Left lobe of liver (tissue), 2 donors: ENCODE measurements at places on chromosomes 7 and 10. TPM values are rescaled to one million over a fixed set of nuclear protein-coding genes. Genes with fewer than 3 reads are reported as not detected.

RBP3 gene
- not detected for total RNA-seq

OPN4 gene
- not detected for total RNA-seq

CYP3A7 gene
- total RNA-seq, result 17.5 TPM

DNA sequence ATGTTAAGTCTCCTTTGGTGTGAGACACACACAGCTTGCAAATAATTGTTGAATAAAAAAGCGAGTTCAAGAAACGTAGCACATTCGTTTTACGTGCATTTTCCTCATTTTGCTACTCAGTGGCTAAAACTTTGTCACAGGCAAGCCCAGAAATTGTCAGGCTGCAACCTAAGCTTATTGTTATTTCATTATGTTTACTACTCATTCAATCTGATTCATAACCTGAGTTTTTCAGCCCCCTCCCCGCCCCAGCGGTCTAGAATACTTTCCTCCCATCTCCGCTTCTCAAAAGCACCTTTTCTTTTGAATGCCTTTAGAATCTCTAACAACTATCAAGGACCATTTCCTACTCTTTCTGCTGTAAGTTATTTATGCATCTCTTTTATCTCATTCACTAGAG is 1.1 kb downstream of the FAM133B start:
- DNase-seq, result no peak

ANKRD30A gene
- total RNA-seq, result not detected

GRCh38 chr7:70379210-70379609 is 752.7 kb upstream of the GALNT17 start:
- no peak for DNase-seq

GRCh38 chr7:90693939-90694338 is 97.8 kb downstream of the CDK14 start:
- DNase-seq, result no peak

DNA sequence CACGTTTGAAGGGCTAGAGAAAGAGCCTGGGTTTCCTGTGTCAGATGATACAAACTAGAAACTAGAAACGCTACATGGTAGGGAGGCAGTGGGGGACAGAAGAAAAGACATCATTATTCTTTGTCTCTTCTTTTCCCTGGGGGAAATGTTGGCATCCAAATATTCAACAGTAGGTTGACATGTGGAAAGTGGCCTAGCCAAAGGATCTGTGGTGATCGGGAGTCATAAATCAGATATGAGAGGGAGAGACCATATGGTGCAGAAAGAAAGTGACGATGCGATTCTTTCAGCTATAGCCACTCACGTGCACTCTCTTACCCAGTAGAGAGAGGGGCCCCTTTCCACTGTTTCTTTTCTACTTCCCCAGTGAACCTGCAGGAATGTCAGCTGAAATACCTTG is 964.7 kb downstream of the LRMDA start:
- no peak for DNase-seq

- no peak for DNase-seq
Observed at GRCh38 chr10:3106928-3107425, 39.6 kb downstream of the PFKP start.

- DNase-seq, result peak; percentile 83
Observed at GRCh38 chr7:25963733-25964132, 188.3 kb upstream of the NFE2L3 start.

- DNase-seq, result no peak
Observed at GRCh38 chr10:99693933-99694583, 34.7 kb downstream of the ENTPD7 start.

OPALIN gene
- not detected for total RNA-seq

DNA sequence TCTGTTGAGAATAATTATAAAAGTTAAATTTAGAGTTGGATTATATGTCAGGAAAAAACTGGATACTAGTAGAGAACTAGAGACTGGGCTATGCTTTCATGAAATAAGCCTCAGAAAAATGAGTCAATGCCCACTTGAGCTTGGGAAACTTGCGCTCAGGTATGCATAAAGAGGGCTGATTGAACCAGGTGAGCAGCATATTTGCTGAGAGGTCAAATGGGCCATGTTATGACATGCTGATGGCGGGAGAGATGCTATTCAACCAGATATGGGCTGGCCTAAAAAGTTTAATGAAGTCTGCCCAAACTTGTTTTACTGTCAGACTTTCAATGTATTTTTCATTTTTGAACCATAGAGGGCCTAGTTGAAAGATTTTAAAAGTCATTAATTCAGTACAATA is 837.6 kb upstream of the GHITM start:
- DNase-seq, result no peak

GRCh38 chr7:18962031-18962430 is 155.4 kb downstream of the TWIST1 start:
- DNase-seq, result no peak

- DNase-seq, result no peak
Observed at GRCh38 chr10:102948176-102948575, 30.1 kb downstream of the CNNM2 start.

DNA sequence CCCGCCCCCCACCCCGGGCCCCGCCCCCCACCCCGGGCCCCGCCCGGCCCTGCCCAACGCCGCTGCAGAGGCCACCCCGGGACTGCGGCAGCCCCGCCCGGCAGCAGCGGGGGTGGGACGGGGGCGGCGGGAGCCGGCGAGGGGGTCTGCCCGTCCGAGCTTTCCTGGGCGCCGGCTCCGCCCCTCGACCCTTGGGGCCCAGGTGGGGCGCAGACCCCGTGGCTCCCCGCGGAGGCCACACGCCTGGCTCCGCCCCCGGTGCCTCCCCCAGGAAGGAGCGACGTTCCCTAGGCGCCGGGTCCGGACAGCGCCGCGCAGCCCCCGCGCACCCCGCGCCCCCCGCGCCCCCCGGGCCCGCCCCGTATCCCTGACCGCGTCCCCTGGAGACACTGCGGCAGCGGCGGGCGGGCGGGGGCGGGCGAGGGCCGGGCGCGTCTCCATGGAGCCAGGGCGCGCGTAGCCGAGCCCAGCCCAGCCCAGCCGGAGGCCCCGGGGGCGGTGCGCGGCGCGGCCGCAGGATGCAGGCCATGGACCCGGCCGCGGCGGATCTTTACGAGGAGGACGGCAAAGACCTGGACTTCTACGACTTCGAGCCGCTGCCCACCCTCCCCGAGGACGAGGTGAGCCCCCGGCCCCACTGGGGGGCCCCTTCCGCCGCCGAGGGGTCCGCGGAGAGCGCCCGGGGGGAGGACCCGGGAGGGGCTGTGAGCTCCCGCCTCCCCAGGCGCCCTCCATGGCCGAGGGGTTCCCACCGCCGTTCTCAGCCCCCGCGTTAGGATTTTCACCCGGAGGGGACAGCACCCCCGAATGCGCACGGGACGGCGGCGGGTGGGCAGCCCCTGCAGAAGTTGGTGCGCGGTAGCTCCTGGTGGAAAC is at the start of gene KNDC1:
Gene KNDC1 (plus strand): TSS at position 270 of the 876 bp plus-strand sequence. CDS start 249 bp downstream, at position 519.
- no peak for DNase-seq

DNA sequence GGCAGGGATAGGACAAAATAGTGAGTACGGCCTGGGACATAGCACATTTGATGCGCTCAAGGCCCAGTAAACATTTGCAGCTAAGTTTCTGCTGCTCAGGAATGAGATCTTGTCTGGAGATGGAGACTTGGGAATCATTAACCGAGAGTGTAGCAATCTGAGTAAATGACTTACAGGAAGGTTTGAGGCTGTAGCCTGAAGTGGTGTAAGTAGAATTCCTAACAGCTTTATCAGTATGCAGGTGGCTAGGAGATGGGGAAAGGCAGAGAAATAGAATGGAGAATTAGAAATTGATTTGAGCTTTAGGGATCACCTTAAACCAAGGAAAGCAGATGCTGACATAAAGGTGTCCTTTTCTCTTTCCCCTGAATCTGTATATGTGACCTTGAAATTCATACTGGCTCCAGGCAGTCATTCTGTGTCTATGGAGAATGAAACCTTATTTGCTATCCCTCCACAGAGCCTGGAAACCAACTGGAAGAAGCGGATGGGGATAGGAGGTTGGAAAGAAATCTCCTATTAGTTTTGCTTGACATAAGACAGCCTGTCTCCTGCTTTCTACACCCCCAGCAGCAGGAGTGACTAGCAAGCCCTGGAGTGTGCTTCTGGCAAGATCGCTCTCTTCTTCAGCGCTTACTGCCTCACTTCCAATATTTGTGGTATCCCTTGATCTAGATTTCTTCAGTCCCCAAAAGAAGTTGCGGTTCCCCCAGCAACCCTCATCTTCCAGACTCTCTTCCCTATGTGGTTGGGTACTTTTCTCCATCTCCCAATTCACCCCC is 6.4 kb upstream of the PON2 start:
- DNase-seq, result no peak

DNA sequence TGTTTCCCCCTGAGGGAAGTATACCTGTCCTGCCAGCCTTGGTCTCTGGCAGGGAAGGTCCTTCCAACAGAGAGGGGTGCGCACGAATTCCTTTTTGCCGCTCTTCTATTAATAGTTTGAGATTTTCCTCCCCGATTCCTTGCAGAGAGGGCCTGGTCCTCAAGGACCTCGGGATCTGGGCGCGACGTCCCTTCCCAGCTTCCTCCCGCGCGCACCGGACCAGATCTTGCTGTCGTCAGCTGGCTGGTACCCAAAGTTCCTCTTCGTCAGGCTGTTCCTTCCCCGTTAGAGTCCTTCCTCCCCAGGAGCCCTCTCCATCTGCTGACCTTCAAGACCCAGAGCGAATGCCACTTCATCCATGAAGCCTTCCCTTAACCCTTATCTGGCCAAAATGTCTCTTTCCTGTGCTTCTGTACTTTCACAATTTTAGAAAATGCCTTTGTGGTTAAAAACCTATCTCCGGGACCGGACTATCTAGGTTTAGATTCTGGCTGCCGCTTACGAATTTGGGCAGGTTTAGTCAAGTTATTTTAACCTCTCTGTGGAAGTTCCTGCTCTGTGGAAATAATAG is 851 bp upstream of the GOT1 start:
- DNase-seq, result peak; percentile 78

DNA sequence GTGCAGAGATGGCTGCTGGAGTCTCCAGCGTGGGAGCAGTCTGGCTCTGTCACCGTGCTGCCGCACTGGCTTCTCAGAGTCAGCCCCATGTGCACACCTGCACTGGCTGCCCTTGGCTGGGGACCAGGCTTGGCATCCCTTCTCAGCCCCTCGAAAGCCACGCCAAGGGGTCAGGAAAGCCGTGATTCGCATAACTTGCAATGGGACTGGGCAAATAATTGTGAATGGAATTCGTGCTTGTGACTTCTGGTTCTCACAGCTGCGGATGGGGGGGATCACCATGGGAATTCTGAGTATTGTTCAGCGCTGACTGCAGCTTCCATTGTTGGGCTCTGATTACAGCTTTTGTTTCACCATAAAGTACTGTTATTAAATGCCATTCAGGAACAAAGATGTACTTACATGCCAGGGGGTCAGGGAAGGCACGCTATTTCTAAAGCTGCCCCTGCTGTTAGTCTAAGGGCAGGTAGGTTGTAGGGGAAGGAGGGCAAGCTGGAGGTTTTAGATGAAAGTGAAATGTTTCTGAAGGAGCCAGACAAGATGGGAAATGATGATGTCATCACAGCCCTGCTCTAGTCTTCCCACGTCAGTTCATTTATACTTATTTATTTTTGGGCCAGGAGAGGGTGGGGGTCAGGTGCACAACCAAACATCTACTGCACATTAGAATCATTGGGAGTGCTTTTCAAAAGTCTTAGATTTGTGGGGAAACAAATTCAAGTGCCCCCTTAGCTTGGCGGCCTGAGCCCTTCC is 5.8 kb upstream of the PLEKHA1 start:
- DNase-seq, result peak; percentile 32

- no peak for DNase-seq
Observed at GRCh38 chr10:34213805-34214197, 601.3 kb downstream of the PARD3 start.

- DNase-seq, result no peak
Observed at GRCh38 chr7:31778296-31778695, 91.3 kb downstream of the PPP1R17 start.

GRCh38 chr7:28350662-28351061 is 61.7 kb upstream of the CREB5 start:
- no peak for DNase-seq

- DNase-seq, result peak; percentile 93
Observed at GRCh38 chr10:70887804-70888800, at the start of gene PCBD1. Gene PCBD1, minus strand, starts transcription at chr10:70888565. Its CDS starts 32 bp downstream, at chr10:70888533.

GRCh38 chr7:155327590-155328320 is 30.1 kb downstream of the INSIG1 start:
- DNase-seq, result no peak
